ENCODE measurements at places on chromosomes 3 and 15.

GRCh38 chr3:12024959-12025570 lies 20.9 kb downstream of the SYN2 start:
- no peak for DNase-seq

- DNase-seq = no peak
Observed at GRCh38 chr3:169145540-169146178, 517.9 kb downstream of the MECOM start.

DNA sequence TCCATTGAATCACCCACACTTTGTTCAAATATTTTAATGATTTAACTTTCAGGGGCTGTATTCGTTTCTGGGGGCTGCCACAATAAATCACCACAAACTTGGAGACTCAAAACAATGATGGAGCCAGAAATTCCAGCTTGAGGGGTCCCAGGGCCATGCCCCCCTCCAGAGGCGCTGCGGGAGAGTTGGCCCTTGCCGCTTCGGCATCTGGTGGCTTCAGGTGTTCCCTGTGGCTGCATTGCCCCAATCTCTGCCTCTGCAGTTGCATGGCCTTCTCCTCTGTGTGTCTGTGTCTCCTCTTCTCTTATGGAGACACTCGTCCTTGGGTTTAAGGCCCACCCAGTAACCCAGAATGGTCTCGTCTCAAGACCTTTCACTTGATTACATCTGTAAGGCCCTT lies 144.7 kb downstream of the CHSY1 start:
- no peak for DNase-seq

GRCh38 chr3:152513301-152513960 lies 244.7 kb downstream of the MBNL1 start:
- no peak for DNase-seq

- DNase-seq = no peak
Observed at GRCh38 chr3:18744472-18744871, 319.3 kb upstream of the SATB1 start.

- DNase-seq = no peak
Observed at GRCh38 chr3:181772166-181772565, 60.4 kb downstream of the SOX2 start.

DNA sequence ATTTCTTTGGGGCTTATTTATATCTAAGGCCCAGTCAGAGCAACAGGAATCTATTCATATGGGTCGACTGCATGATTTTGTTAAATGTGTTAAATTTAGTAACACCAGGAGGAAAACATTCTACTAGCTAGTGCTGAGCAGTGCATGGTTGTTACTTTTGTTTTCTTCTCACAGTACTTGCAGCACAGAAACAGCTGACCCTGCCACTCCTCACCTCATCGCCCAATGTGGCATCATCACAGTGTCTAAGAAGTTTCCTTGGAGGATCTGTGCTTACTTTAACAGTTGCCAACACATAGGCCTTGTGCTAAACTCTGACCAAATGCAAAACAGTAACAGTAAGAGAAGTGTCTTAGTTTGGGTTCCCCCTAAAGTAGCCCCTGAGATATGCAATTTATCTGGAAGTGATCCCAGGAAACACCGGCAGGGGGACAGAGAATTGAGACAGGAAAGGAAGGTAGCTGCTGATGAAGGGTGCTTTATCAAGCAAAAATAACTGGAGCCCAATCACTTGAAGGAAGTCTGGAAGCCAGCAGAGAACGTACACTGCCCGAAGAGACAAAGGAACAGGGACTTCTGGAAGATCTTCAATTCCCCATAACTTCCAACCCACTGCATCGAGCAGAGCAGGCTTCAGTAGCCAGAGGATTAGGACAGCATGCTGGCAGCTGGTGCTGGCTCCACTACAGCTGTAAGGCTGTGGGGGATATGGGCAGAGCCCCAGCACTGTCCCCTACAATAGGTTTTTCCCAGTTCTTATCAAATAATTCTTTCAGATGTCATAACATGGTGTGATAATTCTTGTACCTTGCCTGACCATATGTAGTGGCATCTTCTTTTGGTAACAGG lies 36.0 kb upstream of the ULK4 start:
- DNase-seq = no peak

DNA sequence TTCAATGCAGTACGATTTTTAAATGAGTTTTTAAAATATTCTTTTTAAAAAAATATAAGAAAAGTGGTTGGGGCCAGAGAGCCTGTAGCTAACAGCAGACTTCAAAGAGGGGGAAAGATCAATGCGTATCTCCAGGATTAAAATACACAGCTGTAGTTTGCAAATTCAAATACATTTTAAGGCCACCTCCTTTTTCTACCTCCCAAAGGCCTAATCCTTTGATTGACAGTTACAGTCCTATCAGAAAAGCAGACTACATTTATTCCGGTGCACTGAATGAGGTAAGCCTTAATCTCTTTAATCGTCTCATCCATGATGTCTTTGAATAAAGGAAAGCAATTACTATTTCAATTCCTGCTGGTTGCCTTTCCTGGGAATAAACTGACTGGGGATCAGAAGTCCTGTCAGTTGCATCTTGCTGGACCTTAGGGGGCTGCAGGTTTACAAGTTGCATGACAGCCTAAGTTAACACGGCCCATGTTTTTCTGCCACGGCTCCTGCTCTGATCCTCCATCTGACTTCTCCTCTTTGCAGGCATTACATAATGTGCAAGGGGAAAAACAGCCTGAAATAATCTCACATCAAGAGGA lies 51.7 kb downstream of the CADPS start:
- DNase-seq = no peak

DNA sequence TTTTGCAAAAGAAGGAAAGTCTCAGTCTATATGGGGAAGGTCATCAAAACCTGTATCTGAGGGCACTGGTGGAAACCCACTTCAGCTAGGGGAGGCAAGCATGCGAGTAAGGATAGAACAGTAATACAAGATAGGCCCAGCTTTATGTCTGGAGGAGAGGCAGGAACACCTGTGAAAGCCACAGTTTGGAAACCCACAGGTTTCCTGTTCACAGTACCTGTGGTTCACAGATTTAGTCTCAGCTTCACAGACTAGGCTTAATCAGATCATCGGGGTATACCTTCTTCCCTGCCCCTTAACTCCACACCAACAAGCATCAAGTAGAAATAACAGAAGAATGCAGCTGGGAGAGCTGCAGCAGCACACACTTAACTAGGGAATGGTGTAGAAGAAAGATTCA lies 36.2 kb downstream of the C2CD4B start:
- DNase-seq = peak; percentile 98

GRCh38 chr3:132435911-132436425 lies 18.7 kb downstream of the DNAJC13 start:
- DNase-seq = no peak

DNA sequence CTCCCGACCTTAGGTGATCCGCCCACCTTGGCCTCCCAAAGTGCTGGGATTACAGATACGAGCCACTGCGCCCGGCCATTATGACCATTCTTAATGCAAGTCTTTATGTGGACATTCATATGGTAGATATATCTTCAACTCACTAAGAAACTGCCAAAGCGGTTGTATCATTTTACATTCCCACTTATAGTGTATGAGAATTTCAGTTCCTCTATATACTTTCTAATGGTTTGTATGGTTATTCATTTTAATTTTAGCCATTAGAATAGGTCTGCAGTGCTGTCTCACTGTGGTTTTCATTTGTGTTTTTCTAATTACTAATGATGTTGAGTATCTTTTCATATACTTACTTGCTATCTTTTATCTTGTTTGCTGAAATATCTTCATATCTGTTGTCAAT lies 32.5 kb downstream of the TCF12 start:
- DNase-seq = no peak

DNA sequence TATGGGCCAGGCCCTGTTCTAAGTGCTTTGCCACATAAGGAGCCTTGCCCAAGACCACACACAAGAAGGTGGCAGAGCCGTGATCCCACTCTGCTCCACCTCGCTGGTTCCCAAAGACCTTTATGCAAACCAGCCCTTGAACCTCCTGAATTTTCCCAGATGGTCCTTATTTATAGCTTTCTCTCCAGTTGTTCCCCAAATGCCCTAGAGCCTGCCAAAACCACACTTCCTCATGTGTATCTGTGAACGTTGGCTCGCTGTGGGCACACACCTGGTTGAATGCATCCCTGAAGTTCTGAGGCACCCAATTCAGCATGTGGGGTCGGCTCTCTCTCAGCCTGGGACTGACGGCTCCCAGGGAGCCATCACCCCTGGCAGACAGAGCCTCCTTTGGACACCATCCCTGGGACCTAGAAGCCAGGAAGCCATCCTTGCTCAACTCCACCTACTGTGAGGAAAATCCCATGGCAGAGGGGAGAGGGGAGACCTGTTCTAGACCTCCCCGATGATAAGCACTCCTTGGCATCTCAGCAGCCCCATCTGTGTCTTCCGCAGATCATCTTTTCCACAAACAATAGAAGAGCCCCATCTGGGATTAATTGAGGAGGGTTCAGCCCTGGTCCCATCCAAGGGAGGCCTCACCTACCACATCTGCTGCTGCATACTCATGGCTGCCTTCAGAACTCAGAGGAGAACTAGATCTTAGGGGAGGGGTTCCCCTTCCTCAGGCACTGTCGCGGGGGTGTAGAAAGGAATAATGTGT lies 42.3 kb upstream of the LIMD1 start:
- no peak for DNase-seq

GRCh38 chr3:47747558-47747957 lies 34.1 kb downstream of the SMARCC1 start:
- DNase-seq = no peak

- no peak for DNase-seq
Observed at GRCh38 chr3:13248640-13249039, 171.5 kb downstream of the NUP210 start.

- DNase-seq = no peak
Observed at GRCh38 chr3:53763353-53763752, 82.9 kb downstream of the CHDH start.

GRCh38 chr15:39580485-39581241 lies at the start of gene THBS1:
THBS1 (plus strand) TSS chr15:39581079; CDS start chr15:39581858, 779 bp downstream.
- no peak for DNase-seq

DNA sequence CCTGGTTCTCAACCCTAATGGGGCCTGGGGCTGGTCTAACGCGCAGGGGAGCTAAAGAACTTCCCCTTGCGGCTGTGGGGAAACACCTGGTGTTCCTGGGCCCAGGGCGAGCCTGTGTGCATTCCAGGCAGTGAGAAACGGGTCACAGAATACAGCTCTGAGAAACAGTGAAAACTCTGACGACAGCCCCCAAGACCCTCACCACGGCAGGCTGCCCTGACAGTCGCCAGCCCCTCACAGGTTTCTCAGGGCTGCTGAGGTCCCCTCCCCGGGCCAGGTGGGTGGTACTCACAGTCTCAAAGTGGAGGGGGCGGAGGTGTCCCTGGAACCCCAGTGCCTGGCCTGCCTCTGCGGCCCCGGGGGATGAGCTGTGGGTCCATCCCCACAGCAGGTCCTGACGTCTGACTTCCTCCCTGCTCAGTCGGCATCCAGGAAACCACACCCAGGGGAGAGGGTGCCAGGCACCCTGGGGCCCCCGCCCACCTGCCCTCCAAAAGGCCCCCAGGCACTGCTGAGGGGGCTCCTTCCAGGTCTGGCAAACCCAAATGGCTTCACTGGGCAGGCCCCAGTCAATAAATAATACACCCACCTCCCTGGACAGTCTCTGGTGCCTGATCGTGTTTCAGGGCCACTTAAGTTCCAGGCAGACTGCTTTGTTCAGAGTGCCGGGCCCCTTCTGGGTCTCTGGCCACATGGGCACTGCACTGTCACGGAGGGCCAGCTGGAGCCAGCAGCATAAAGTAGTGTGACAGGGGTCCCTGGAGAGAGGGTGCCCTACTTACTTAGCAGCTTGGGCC lies 57.7 kb downstream of the IQSEC1 start:
- DNase-seq = peak; percentile 54

GRCh38 chr3:171186383-171186782 lies 159.9 kb upstream of the SLC2A2 start:
- DNase-seq = no peak

DNA sequence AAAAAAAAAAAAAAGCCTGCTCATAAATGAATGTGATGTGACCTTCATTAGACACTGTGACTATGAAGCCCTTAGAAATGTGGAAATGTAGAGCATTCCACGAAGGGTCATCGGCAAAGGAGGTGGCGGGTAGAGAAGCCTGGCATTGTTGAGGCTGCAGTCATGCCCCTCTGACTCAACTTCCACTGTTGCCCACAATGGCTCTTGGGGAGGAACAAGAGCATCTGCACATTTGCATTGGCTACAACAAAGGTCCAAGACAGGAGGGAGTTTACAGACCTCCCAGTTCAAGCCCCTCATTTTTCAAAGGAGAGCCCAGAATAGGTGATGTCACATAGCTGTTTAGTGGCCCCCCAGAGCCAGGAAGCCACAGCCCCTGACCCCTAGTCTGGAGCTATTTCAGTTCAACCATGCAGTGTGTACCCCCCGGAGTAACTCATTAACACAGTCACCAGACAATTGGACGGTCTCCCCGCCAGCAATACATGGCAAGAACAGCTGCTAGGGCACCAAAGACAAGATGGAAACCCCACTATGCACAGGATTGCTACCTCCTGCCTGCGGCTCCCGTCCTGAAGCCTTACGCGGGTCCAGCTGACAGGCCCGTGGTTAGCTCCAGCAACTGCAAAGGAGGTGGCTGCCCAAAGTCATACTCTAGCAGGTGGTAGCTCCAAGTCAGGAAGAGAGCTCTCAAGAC lies 56.2 kb downstream of the SH3BP5 start:
- peak; percentile 30 for DNase-seq

DNA sequence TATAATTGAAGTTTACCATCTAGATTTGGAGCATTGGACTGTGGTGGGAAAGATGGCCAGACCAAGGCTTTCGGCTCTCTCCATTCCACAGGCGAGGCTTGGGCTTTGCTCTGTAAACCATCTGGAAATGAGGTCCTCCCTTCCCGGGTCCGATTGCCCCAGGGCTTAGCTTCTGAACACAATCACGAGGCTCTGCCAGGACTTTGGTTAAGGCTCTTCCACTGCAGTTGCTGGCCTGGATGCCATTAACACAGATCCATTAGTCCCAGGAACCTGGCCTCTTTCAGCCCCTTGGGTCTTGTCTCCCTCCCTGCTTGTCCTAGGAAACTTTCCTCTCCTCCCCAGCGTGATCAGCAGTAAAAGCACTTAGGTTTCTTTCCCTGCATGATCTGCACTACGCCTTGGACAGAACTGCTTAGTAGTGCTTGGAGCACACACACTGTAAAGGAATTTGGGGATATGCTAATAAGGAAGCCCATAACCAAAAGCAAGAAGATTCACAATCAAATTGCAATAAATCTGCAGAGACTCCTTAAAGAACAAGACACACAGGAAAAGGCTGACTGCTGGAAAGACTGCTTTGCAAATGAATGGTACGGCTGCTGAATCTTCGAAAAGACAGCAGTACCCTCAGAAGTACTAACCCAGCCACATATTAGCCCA lies 154.3 kb downstream of the ECT2 start:
- DNase-seq = no peak

- no peak for DNase-seq
Observed at GRCh38 chr15:60703207-60703933, 224.4 kb upstream of the ICE2 start.

- DNase-seq = no peak
Observed at GRCh38 chr3:133703915-133704314, 42.2 kb upstream of the TOPBP1 start.

GRCh38 chr3:185722881-185723280 lies 102.0 kb downstream of the IGF2BP2 start:
- no peak for DNase-seq

All from Jurkat, Clone E6-1 (cell line).